ENCODE measurements at places on chromosomes 16 and 17. TPM values are rescaled to one million over a fixed set of nuclear protein-coding genes. Genes with fewer than 3 reads are reported as not detected.

Gene CD300E
- total RNA-seq: not detected

Gene SLC47A2
- not detected for total RNA-seq

Gene MTMR4
- 40.1 TPM for total RNA-seq

Gene C16orf96
- not detected for total RNA-seq

Gene KRT20
- not detected for total RNA-seq

Gene PABPN1L
- not detected for total RNA-seq

Gene MTHFSD
- total RNA-seq: 19.9 TPM

Gene HCRT
- total RNA-seq: not detected

Gene RAB40C
- total RNA-seq: 13.3 TPM

Gene TMEM238L
- total RNA-seq: not detected

Gene TSPAN10
- total RNA-seq: 1.4 TPM

Gene HLF
- under 0.01 TPM for total RNA-seq

Gene TMEM114
- total RNA-seq: not detected

Gene KRT27
- not detected for total RNA-seq

Gene RASL10B
- total RNA-seq: under 0.01 TPM

Gene ABI3
- under 0.01 TPM for total RNA-seq

Gene ZSCAN10
- not detected for total RNA-seq

Gene ELMO3
- 0.59 TPM for total RNA-seq

Gene TOP2A
- 90.4 TPM for total RNA-seq

Gene EFNB3
- 0.37 TPM for total RNA-seq

Gene CACNB1
- 8.8 TPM for total RNA-seq

Gene CORO1A
- total RNA-seq: 0.73 TPM

Gene PRKCB
- total RNA-seq: not detected

Gene CHMP1A
- 107 TPM for total RNA-seq

Gene GGNBP2
- 46.5 TPM for total RNA-seq

Gene ZMYND15
- 0.20 TPM for total RNA-seq

Gene PLK1
- total RNA-seq: 46.7 TPM
